DMS 273 treated with DMSO at 0.1 percent for 48 hours (cell line): ENCODE measurements at places on chromosomes 3 and 15.

DNA sequence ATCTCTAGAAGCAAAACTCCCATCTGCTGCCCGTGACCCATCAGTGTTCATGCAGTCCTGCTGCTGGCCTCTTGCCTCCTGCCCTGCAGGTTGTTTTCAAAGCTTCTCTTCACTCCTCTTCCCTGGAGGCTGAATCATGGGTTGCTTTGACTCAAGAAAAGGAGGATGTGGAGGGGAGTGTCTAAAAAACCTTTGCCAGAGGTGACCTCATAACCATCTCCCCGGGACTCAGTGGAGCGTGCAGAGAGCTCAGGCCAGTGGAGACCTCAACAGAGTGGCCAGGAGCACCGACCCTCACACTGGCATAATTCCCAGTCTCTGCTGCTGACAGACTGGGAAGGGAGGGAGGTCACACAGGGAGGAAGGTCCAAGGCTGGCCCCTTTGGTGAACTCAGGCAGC lies 60.9 kb upstream of the ITGA11 start:
- no peak for DNase-seq

- no peak for DNase-seq
These were observed 22.5 kb upstream of the NPTN start for GRCh38 chr15:73655724-73656123.

GRCh38 chr15:22810853-22811338 lies 24.5 kb downstream of the NIPA1 start:
- no peak for DNase-seq

DNA sequence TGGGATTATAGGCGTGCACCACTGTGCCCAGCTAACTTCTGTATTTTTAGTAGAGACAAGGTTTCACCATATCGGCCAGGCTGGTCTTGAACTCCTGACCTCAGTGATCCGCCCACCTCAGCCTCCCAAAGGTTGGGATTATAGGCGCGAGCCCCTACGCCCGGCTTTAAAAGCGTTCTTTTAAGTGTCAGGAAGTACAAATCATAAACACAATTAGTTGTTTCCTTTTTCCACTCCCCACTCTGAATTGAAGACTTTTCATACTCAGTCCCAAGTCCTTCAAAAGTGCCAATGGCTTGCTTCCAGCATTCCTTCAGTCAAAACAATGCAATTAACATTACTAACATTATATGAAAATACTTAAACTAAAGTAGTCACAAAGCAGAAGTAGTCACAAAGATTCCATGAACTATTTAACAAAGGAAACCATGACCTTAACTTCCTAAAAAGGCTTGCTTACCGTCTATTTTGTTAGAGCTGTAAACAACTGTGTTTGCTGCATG lies 8.1 kb downstream of the WDR82 start:
- no peak for DNase-seq

DNA sequence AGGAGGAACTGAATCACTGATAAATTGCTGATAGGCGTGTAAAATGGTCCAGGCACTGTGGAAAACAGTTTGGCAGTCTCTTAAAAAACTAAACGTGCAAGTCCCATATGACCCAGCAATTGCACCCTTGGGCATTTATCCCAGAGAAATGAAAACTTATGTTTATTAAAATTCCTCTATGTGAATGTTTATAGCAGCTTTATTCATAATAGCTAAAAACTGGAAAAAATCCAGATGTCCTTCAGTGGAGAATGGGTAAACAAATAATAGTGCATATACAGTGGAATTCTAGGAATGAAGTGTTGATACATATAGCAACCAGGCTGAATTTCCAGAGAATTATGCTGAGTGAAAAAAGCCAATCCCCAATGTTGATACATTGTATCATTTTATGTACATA lies 482.2 kb upstream of the PDZRN3 start:
- DNase-seq, result no peak
